B cell (primary cell): ENCODE measurements at places on chromosomes 3 and 15. TPM values are rescaled to one million over a fixed set of nuclear protein-coding genes. Genes with fewer than 3 reads are reported as not detected.

The ACSBG1 gene
- 0.03 and 0.10 TPM in 2 replicates for polyA plus RNA-seq

The CLRN1 gene
- not detected in 2 replicates for polyA plus RNA-seq

The GPR171 gene
- 0.75 and 1.3 TPM in 2 replicates for polyA plus RNA-seq

- no peak for DNase-seq
These were observed 102.4 kb upstream of the EOMES start for GRCh38 chr3:27824312-27825200.
